CMK (cell line): ENCODE measurements at places on chromosomes 5 and 9.

DNA sequence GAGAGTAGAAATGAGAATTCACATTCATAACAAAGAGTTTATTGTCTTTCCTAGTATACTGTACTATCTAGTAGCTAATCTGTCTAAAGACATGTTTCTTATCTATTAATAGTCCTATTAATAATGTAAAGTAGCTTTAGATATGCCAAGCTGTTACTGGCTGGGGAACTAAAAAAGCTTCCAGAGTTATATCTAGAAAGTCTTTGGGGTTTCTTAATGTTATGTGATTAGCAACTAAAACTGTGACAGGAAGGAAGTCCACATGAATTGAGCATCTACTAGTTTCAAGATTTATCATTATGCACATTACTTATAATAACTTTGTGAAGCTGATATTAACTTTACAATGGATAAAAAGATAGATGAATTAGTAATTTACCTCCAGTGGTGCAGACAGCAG, 122.7 kb upstream of the CDKN2B start:
- no peak for DNase-seq

- DNase-seq = no peak
These were observed 31.8 kb downstream of the TENT4A start for GRCh38 chr5:6744841-6745705.

DNA sequence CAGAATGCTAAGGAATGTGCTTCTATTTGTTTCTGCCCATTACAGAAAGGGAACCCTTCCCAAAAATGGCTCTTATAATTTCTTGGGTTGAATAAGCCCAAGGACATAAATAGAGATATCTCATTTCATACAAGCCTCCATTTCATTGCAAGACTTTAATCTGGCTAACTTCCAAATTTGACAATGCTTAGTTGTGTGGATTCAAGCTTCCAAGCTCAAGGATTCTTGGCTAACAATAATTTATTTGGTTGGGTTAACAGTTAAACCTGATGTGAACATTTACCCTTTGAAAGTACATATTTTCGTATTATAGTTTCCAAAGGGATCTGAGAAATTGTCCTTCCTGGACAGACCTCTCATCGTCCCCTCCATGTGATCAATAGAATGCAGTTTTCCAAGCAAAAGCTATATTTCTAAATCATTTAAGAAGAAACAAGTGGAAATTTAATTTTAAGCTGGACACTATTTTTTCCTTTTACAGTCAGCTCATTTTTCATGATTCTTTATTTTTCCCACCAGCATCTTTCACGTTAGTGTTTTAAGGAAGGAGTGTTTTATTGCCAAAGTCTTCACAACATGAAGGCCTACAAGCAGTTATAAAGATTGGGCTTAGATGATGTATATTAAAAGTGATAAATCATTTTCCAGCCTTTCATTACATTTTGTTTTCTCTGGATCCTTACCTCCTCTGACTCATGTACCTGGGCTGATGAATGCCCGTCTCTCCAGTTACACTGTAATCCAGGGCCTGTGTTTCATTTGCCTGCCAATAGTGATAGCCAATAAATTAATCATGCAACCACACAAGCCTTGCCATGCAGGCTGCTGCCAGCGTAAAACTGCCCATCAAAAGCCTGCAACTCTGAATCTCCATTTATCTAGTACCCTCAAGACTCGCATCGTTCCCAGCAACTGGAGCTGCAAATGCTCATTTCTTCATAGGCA, 176.7 kb downstream of the NTRK2 start:
- DNase-seq = no peak

DNA sequence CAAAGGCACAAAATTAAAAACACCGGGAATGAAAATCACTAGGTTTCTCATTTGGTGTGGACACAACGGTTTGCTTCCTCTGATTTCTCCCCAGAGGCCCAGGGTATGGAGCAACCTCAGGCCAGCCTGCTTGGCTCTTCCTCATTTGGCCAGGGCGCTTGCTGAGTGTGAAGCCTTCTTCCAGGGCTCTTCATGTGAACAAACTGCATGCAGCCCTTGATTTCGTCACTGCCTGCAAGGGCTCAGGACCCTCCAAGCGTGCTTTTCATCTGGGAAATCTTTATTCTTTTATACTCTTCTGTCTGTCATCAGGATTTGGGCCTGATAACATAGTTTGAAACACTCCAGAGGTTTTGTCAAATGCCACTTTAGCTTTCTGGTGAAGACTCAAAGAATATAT, 122.6 kb upstream of the KLF4 start:
- no peak for DNase-seq

GRCh38 chr9:112472996-112473395, 13.6 kb upstream of the KIAA1958 start:
- DNase-seq = no peak

DNA sequence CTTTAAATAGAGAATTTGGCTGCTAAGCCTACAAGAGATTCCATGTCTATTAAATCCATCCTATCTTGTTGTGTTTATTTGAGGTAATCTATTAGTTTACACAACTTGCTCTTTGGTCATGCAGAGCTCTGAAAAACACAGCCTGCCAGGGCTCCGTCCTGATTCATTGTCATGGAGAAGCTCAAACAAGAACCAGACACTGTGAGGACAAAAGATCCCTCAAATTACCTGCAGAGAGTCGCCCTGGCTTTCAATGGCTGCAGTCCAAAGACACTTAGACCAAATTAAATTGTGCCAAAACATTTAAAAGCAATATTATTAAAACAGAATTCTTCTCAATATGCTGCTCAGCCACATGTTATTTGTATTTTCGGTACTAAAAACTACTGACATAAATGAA, 60.1 kb downstream of the CDH18 start:
- no peak for DNase-seq

DNA sequence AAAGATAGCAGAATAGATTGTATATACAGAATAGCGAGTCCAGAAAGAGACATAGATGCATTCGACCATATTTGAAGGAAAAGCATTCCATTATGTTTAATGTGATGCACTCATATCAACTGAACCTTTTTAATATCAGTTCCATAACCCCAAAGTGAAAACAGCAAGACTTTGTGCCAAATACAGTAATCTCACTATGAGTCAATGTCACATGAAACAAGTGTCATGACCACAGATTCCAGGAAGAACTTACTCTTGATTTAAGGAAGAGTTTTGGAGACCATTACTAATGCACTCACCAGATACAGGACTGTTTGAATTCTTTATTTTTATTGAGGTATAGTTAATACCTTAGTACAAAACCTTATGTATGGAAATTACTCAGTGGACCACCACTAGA, 220.5 kb downstream of the SH3GL2 start:
- no peak for DNase-seq

GRCh38 chr5:154403234-154403633, 42.6 kb upstream of the SAP30L start:
- no peak for DNase-seq

GRCh38 chr5:51373880-51374523, 9.2 kb upstream of the ISL1 start:
- no peak for DNase-seq

GRCh38 chr9:5052838-5053237, 67.8 kb downstream of the JAK2 start:
- no peak for DNase-seq

DNA sequence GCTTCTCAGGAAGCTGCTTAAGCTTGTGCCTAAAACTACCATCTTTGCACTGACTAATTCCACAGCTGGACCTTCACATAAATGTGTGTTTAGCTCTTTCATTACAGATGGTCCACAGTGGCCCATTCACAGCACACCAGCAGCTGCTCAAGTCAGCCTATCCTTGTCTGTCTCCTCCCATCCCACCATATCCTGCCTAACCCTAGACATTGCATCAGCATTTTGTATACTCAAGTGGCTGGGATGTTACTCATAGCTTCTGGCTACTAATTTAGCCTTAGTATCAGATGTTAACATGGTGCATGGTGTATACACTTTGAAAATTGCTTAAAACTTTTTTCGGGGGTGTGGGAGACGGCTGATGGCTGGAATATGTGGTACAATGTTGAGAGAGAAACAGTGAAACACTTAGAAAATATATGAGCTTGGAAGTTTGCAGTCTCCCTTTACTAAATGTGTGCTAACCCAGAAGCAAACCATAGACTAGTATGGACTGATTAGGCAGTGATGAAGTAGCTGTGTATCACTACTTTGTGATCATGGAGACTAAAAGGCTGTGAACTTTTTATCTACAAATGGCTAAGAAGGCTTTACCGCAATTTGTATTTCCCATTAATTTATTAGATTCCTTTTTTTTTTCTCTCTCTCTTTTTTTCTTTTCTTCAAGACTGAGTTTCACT, 83.1 kb downstream of the JMY start:
- DNase-seq = no peak

GRCh38 chr5:127766676-127767335, 63.6 kb downstream of the CCDC192 start:
- DNase-seq = no peak

- DNase-seq = peak; percentile 45
These were observed 70.6 kb upstream of the CCNG1 start for GRCh38 chr5:163366757-163367156.

GRCh38 chr9:35511453-35511852, 21.5 kb downstream of the RUSC2 start:
- DNase-seq = no peak

GRCh38 chr9:116168231-116168630, 14.6 kb downstream of the PAPPA start:
- DNase-seq = no peak

DNA sequence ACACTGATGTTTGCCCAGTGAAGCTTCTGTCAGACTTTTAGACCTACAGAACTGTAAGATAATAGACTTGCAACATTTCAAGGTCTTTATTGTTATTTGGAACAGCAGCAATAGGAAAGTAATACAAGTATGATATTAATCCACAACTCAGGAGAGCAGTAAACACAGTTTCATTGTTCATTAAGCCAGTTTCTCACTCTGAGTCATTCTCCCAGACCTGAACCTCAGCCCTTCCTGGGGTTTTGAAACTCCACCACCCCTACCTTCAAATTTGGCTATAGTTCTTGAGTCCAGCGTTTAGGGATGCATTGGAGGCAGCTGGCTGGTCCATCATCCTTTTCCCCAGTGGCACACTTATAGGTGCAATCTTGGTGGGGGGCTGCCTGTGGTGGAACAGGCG, 203.2 kb downstream of the RAB3C start:
- no peak for DNase-seq
